ENCODE measurements at places on chromosomes 11 and 22.
A peak's percentile ranks its signal among the peaks of the same experiment; 100 is the strongest.

- peak; percentile 38 for DNase-seq
These were observed 3.6 kb upstream of the GAS2L1 start for GRCh38 chr22:29302681-29303465.

- DNase-seq = no peak
These were observed 1.9 kb downstream of the EHBP1L1 start for GRCh38 chr11:65577756-65578109.

GRCh38 chr11:116348226-116348625 lies 424.6 kb downstream of the BUD13 start:
- no peak for DNase-seq

DNA sequence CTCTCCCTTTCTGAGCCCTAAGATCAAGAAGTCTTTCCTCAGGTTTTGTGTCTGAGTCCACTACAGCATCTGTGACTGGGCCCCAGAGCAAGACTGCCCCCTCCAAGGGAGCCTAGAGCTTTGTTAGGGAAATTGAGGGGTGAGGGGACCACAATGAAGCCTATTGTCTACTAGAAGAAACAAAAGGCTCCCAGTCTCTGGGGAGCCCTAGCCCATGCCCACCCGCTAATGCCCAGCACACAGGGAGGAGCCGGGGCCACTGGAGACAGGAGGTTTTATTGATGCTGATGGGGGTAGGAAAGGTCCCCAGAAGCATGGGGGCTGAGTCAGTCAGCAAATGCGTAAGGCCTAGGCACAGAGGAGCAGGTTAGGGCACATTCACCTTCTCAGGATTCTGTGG lies 14.0 kb downstream of the RHOG start:
- peak; percentile 66 for DNase-seq

DNA sequence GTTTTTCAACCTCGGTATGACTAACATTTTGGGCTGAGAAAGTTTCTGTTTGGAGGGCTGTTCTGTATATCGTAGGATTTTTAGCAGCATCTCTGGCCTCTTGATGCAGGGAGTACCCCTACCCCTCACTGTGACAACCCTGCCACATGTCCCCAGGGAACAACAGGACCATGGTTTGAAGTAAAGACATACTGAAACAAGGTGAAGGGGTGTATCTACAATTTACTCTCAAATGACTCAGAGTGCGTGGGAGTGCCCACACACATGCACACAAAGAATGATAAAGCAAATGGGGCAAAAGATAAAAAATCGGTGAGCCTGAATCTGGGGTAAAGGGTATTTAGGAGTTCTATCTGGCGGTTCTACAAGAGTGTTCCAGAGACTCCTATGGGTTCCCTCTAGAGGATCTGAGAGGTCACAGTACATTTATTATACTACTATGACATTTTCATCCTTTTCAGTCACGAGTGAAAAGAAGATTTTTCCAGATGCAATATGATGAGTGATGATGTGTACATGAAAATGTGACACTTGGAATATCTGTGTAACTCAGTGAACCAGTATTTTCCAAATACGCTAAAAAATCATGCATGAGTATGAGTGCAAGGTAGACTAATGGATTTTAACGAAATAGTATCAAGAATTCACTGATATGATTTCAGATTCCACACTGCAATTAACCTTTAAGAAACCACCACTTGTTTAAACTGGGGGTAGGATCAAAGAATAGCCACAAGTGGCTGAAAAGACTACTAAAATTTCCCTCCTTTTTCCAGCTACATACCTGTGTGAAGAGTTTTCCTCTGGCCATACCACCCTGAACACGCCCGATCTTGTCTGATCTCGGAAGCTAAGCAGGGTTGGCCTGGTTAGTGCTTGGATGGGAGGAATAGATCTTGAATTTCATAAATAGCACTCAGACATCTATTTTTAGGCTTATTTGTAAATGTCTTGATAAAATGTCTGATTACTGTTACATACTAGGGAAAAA lies 56.3 kb upstream of the YPEL1 start:
- no peak for DNase-seq

- no peak for DNase-seq
These were observed 5.9 kb upstream of the UVRAG start for GRCh38 chr11:75809111-75809510.

DNA sequence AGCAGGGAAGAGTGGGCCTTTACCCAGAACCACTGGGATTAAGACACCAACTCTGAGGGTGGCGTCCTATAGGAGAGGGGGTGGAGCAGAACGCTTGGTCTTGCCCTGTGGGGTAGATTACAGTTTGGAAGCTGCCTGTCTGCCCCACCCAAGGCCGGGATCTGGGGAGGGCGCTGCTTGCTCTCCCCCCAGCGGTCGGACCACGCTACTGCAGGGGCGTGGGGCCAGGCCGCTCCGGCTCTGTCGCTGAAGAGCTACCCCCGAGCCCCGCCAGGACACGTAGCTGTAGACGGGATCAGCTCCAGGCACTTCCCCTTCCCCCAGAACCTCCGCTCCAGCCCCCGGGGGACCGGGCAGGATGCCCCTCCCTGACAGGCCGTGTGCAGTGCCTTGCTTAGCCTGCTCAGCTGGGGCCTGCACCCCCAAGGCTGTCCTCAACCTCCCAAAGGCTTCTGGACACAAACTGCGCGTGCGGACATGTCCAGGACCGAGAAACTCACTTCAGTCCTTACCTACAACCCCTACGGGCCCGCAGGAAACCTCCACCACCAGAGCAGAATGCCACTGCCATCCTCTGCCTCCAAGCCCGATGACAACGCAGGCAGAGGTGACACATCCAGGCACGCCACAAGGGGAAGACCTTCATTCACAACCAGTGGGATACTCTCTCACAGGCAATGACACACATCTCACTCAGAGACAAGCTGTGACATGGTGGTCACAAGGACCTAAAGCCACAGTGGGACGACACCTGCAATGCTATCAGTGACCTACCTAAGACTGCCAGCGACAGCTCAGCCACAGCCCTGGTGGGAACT lies 3.6 kb downstream of the AHNAK start:
- DNase-seq = peak; percentile 40

DNA sequence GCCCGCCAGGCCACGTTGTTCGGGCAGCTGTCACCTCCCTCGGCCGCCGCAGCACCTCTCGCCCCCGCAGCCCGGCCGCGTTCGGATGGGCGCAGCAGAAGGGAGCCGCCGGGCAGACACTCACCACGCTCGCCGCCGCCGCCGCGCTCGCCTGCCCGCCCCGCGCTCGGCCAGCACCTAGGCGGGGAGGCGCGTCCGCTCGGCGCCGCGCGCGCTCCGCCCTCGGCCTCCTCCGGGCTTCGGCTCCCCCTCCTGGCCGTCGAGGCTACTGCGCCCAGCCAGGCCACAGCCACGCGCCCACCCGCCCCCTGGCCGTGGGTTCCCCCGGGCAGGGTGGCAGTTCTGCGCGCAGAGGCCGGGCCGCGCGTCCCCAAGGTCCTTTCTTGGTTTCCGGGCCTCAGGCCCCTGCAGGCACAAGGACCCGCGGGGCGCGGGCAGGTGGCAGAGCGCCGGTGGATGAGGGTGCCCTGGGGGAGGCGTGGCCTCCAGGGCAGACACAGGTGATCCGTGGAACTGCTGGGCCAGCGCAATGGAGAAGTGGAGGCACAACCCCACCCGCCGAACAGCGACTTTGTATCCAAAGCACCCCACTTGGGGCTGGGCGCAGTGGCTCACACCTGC lies at the start of gene SLC25A22:
Gene SLC25A22, minus strand, starts transcription at position 189 of the 621 bp plus-strand sequence. CDS start 3,275 bp downstream, outside the sequence.
- DNase-seq = peak; percentile 76

DNA sequence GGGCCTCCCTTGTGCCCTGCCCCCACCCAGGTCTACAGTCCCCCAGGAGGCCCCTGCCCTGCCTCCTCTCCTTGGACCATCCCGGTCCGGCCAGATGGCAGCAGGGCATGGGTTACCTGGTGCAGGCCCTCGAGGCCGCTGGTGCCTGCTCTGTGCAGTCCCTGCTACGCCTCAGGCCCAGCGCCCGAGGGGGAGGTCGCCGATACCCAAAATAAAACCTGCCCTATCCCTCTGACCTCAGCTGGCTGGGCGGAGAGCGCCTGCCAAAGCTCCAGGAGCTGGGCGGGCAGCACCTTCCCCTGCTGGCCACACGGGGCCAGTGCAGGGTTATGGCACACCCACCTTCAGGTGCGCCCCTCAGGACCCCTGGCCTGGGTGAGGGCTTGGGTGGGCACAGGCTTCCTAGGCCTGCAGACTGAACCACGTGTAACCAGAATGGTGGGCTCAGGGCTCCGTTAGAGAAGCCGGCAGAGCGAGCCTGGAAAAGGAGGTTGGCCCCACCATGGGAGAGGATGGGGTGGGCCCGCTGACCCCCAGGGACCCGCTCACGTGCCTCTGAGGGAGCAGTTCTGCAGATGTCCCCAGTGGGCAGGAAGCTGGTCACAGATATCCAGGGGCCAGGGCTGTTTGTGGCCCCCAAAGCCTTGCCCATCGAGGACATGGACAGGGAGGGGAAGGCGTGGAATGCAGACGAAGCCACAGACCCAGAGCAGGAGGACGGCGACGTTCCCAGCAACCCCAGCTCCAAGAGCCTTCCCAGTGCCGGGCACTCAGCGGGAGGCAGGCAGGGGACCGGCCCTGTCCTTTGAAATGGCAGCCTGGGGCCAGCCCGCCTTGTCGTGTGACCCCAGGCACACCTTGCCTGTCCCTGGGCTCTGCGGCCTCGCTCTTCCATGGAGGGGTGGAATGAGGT lies 1.7 kb upstream of the TNNT3 start:
- no peak for DNase-seq

GRCh38 chr22:35350539-35351503 lies 30.1 kb upstream of the HMOX1 start:
- DNase-seq = peak; percentile 75

DNA sequence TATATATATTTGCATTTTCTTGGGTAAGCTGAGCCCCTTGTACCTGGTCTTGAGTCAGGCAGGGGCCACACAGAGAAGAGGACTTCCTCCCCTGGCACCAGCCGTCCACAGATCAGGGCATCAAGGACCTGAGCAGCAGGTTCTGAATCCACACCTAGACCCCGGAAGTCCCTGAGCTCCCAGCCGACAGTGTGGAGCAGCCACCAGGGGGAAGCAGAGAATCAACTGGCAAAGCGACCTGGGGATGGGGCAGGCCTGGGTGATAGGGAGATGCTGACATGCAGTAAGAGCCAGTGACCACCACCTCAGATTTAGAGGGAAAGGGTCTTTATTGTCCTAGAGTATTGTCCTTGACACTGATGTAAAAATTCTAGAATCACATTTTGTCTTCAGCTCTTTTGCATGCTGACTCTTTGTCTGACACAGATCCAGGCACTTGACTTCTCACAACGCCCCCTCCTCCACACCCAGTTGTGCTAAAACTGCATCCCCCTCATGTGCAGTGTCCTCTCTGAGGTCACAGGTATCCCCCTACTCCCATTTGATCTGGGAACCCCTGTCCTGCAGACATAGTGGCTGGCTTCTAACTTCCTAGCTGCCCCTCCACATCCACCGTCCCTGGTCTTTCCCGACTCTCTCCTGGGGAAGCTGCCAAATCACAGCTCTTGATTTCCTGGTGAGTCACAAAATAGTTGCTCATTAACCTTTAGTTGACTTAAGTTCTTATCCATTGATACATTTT lies 109.3 kb downstream of the GGTLC2 start:
- no peak for DNase-seq

GRCh38 chr11:44559207-44559939 lies 6.1 kb upstream of the CD82 start:
- no peak for DNase-seq

GRCh38 chr11:115499241-115499799 lies 4.9 kb downstream of the CADM1 start:
- DNase-seq = no peak

DNA sequence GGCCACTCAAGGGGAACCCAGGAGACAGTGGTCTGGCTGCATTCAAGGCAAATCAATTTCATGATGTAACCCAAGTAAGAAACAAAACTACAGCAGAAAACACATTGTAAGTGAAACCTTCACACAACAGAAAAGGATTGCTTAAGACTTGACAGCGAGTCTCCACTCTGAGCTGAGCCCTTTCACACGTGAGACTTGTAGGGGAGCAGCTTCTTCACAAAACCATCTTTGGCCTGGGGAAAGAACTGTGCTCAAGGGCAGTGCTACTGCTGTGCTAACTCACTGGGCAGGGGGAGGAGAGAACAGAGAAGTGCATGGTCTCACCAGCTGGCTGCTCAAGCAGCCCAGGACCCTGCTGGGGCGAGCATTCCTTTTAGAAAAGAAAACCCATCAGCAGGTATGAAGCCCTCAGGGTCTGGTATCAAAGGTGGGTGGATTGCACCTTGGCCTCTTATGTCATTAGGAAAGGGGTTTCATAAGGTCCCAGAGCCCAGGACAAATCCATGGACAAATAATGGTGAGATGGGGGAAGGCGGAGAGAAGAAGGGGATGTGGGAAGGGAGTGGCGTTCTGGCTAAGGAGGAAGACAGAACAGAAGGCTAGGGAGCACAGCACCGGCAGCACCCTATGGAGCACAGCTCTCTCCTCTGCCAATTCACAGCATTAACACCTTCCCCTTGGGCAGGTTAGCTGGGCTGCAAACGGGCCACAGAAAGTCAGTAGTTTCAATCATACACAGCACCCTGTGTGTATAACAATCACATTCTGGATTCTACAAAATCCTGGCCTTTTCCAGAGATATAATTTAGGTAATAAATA lies 20.6 kb upstream of the RAPSN start:
- DNase-seq = no peak

GRCh38 chr11:74866557-74866956 lies 82.3 kb downstream of the XRRA1 start:
- no peak for DNase-seq

- DNase-seq = no peak
These were observed at the start of gene AP5B1 for GRCh38 chr11:65780770-65781151. TSS of gene AP5B1 (minus strand) at chr11:65780976. CDS start at chr11:65780591, 385 bp downstream.

DNA sequence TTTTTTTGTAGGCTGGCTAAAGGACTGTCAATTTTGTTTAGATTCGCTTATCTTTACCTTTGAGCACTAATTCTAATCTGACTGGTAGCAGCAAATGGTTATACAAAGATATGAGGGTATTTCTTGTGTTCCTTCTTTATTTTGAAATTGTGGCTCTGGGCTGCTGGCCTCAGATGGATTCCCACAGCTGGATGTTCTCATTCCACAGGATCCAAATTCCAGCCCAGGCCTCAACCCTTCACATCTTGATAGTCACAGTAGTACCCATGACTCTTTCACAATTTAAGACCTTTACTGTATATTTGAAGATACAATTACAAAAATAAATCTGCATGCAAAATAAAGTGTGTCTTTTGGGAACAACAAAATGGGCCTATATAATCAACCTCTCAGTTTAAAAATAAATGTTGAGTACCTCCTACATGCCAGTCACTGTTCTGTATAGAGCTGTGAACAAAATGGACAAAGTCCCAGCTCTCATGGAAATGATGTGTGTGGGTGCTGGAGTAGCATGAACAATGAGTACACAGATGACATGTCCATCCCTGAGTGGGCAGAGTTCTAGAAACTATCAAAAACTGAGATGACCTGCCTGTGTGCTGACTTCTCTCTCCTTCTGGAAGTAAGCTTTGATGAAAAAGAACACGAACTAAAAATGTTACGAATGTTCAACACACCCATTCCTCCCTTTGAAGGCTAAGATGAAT lies 51.7 kb upstream of the FBXO3 start:
- DNase-seq = no peak

GRCh38 chr11:44634401-44635281 lies 69.2 kb downstream of the CD82 start:
- DNase-seq = peak; percentile 57

All from substantia nigra (tissue), 51 donors.